ENCODE measurements at places on chromosomes 16 and 17.

- no peak for DNase-seq
These were observed 251.5 kb downstream of the KATNIP start for GRCh38 chr16:27801289-27801945.

GRCh38 chr17:2157081-2157480, 102.2 kb downstream of the HIC1 start:
- DNase-seq = no peak

DNA sequence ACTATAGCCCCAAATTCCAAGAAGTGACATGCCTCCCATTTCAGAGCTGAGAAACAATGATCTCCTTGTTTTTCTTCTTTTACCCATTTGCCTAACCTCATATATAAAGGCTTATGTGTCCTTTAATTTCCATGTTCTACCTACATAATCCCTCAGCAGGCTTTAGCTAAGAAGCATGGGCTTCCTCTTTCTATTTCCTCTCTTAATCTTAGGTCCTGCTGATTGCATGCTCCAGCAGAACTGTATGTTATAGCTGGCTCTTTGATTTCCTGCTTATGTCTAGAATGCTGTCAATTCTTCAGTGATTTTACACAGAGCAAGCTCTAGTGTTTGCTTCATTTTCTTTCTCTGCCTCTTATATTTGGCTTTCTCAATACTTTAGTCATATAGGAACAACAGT, 151.7 kb upstream of the COX10 start:
- no peak for DNase-seq

DNA sequence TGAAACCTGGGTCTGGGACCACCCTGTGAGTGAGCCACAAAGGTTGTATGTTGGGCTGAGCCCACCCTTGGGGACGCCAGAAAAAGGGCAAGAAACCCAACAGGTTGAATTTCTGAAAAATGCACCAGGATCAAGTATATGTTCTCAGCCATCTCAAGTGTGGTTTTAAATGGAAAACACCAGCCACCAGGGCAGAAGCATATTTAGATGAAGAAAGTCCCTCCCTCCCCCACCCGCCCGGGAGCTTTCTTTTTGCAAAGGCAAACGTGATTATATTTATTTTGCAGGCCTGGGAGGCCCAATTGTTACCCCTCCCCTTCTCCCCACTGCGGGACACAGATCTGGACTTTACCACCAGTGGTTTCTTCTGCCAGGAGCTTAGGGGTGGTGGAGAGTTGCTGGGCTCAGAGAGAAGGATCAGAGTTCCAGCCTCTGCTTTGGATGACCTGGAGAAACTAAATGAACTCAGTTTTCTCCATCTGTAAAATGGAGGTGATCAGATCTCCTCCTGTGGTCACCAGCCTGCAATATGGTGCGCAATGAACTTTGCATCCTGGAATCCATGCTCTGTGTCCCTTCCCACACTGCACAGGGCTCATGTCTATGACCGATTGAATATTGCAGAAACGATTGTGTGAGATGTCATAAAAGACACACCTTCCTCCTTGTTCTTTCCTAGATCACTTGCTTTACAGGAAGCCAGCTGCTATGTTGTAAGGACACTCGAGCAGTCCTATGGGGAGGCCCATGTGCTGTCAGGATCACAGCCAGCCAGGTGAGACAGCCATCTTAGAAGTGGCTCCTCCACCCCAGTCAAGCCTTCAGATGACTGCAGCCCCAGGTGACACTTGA, 21.0 kb upstream of the NGFR start:
- DNase-seq = no peak

DNA sequence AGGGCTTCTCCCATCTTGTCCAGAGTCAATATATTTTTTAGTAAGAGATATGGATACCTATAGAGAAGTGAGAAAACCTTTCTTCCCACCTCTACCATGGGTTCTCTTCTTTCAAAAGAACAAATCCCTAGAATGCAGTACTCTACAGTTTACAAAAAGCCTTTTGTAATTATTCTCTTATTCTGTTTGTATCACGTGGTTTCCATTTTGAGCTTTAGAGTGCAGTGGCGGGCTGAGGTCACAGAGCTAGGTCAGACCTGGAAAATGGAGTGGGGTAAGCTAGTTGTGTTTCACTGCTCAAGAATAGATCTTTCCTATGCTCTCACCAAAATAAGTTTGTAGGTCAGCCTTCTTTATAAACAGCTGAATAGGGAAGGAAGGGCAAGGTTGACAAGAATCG, 85.3 kb upstream of the MAF start:
- no peak for DNase-seq

DNA sequence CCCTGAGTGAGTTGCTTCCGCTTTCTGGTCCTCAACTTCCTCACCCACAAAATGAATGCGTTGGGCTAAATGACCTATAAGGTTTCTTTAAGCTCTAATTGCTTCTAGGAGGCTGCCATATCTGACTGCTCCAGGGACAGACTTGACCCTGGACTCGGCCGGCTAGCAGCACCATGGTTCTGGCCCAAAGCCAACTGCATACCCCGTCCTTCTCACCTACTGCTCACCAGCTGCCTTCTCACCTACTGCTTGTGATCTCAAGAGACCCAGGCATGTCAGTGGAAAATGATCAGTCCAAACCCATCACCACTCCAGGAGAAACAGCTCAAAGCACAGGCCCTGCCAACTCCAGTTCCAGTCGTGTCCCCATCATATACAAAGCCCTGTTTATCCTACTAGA, 124.3 kb upstream of the IRX5 start:
- no peak for DNase-seq

- DNase-seq = no peak
These were observed 15.1 kb upstream of the RASD1 start for GRCh38 chr17:17511293-17511741.

Data from T follicular helper cell (primary cell).